ENCODE measurements at places on chromosomes 4 and X.

DNA sequence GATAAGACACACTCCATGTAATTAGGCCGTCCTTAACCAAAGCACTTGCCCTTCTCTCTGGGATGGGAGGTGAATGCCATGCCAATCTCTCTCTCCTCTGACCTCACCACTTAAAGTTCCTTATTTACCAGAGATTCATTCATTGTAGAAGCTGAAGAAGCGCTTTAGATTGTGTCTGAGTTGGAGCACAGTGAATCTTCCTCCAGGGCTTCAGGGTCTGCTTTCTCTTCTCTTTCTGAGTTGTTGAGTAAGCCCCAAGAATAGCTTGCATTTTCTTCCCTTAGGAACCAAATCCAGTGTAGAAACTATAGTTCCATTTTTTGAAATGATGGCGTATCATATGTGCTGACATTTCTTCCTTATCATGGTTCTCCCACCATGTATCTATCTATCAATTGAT is 104.5 kb upstream of the MAML3 start:
- H3K36me3 ChIP-seq: no peaks in the 10 kb centered on the region
- H3K27ac ChIP-seq: no peak overlapping the region
- no peaks in the 10 kb centered on the region for H3K27me3 ChIP-seq
- DNase-seq: no peak
- H3K4me3 ChIP-seq: no peak overlapping the region

DNA sequence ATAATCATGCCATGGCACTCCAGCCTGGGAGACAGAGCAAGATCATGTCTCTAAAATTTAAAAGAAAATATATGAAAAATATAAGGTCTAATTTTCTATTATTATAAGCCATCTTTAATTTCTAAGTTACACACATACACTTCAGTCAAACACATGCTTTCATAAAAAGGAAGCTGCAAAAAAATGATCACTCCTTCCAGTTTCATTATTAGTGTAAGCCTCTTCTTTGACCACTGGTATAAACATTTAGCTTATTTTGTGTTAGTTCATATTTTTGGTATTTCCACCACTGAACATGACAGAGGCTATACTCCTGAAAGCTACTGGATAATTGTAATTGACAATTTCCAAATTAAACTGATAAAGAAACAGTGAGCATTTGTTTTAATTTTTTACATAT is 163.3 kb upstream of the USP38 start:
- no peak overlapping the region for H3K27ac ChIP-seq
- no peaks in the 10 kb centered on the region for H3K27me3 ChIP-seq
- DNase-seq: no peak
- no peaks in the 10 kb centered on the region for H3K36me3 ChIP-seq
- H3K4me1 ChIP-seq: no peaks in the 10 kb centered on the region
- no peak overlapping the region for H3K4me3 ChIP-seq

- H3K4me1 ChIP-seq: no peaks in the 10 kb centered on the region
- H3K36me3 ChIP-seq: no peaks in the 10 kb centered on the region
- no peak for DNase-seq
- H3K27ac ChIP-seq: no peak overlapping the region
- H3K27me3 ChIP-seq: no peaks in the 10 kb centered on the region
Observed at GRCh38 chr4:131450572-131451209, 1698.4 kb upstream of the PCDH10 start.

GRCh38 chr4:170741856-170742255 is 652.1 kb upstream of the AADAT start:
- no peak for DNase-seq
- no peak overlapping the region for H3K27ac ChIP-seq
- no peaks in the 10 kb centered on the region for H3K27me3 ChIP-seq
- no peaks in the 10 kb centered on the region for H3K4me1 ChIP-seq
- H3K36me3 ChIP-seq: no peaks in the 10 kb centered on the region
- H3K4me3 ChIP-seq: no peak overlapping the region

DNA sequence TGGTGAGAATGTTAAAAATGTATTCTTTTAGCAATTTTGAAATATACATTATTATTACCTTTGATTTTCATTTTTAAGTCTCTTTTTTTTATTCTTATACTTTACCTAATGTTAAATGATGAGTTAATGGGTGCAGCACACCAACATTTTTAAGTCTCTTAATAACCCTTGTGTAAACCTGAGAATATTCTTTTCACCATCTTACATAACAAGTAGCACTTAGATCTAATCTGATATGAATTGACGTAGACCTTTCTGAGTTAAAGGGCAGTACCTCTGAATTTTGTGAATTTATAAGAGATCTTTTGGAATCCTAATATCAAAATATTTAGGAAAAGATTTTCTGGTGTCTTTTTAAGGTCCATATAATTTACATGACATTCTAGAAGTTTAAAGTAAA is 110.6 kb downstream of the TTC29 start:
- no peaks in the 10 kb centered on the region for H3K4me1 ChIP-seq
- H3K27me3 ChIP-seq: no peaks in the 10 kb centered on the region
- no peaks in the 10 kb centered on the region for H3K36me3 ChIP-seq
- H3K4me3 ChIP-seq: no peak overlapping the region
- no peak overlapping the region for H3K27ac ChIP-seq

DNA sequence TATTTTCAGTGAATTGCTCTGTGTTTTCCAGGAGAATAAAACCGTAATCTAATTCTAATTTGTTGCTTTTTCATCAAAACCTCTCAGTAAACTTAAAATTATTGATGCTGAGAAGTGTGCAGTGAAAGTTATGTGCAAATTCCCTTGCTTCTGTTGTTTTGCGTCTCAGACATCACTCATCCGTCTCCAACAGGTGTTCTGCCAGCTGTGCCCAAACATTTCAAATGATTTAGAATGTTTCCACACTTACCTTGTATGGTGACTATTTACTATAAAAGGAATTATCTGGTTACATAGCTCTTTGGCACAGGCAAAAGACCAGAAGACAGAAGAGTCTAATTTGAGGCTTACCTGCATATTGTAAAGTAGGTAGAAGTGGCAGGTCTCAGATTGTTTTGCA is 184.0 kb downstream of the BMPR1B start:
- H3K4me1 ChIP-seq: no peaks in the 10 kb centered on the region
- no peak for DNase-seq
- no peaks in the 10 kb centered on the region for H3K27me3 ChIP-seq
- H3K36me3 ChIP-seq: no peaks in the 10 kb centered on the region
- H3K27ac ChIP-seq: no peak overlapping the region

Measured in A673 (cell line).